Renal cortex interstitium (tissue), 15 donors: ENCODE measurements at places on chromosomes 2 and 18. TPM values are rescaled to one million over a fixed set of nuclear protein-coding genes. Genes with fewer than 3 reads are reported as not detected.

The FOXD4L1 gene
- 0.19 TPM for polyA plus RNA-seq

The IL36RN gene
- not detected for polyA plus RNA-seq

The CNDP1 gene
- polyA plus RNA-seq: 1.3 TPM

- no peak for DNase-seq
These were observed 66.6 kb downstream of the RIF1 start for GRCh38 chr2:151476287-151476686.

DNA sequence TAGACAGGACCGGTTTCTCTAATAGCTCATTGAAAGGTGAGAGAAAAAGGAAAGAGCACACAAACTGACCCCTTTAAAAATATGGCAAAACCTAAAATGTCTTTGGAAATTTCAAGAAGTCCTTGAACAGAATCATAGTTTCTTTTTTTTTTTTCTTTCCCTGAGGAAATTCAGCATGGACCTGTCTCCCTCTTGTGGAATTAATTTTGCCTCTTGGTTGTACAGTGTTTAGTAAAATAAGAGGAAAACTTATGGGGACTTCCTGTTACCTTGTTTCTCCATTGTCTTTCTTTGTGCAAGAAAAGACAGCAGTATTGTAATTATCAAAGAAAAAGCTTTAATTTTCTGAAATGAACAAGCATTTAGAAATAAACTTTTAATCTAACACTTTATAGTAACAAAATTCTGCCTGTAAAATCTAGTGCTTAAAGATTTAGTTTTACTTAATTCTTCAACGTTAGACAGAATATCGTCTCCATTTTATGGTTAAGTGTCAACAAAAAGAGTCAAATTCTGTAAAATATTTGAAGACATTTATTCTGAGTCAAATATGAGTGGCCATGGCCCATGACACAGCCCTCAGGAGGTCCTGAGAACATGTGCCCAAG is 176.3 kb upstream of the NABP1 start:
- DNase-seq: no peak

- DNase-seq: no peak
These were observed 87.0 kb downstream of the SPP2 start for GRCh38 chr2:234137400-234138014.

DNA sequence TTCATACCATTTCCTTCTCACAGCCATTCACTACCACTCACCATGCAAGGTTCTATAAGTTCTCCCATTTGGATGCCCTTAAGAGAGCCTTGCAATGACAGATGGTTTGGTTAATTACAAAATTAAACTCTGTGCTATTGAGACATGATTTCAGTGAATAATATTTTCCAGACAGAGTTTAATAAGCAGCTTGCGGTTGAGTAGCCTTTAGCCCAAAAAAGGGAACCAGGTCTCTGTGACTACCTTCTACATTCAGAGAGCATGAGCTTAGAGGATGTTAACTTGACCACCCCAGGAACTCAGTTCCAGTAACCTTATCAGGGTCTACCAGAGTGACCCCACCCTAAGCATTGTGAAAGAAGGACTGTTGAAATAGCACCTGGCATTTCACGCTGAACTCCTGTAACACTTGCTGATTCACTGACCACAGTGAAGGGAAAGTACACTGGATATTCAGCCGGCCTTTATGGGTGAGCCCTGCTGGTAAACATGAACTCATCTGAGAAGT is 1173.1 kb upstream of the ZEB2 start:
- DNase-seq: no peak
